Activated CD8-positive, alpha-beta T cell treated with anti-CD3 and anti-CD28 coated beads for 36 hours (primary cell): ENCODE measurements at places on chromosomes 12 and 14. TPM values are rescaled to one million over a fixed set of nuclear protein-coding genes. Genes with fewer than 3 reads are reported as not detected.

DNA sequence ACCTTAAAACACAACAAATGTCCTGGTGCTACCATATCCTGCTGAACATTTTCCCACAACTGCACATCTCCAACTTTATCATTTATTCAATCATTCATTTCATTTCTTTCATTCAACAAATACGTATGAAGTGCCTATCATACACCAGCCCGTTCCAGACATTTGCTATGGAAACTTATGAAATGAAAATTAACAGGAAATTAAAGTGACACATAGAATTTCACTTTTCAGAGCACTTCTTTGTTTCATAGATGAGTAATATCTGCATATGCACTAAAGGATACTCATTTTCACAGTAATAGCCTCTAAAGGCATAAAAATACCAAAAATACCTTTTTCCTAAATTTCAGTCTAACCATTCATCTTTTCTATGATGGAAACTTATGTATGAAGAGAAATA lies 12.6 kb downstream of the CNIH1 start:
- no peak overlapping the region for H3K4me3 ChIP-seq
- H3K27ac ChIP-seq = peak overlapping the region; percentile 53
- DNase-seq = no peak

The DBX2 gene
- not detected for total RNA-seq

The TPH2 gene
- total RNA-seq = not detected

DNA sequence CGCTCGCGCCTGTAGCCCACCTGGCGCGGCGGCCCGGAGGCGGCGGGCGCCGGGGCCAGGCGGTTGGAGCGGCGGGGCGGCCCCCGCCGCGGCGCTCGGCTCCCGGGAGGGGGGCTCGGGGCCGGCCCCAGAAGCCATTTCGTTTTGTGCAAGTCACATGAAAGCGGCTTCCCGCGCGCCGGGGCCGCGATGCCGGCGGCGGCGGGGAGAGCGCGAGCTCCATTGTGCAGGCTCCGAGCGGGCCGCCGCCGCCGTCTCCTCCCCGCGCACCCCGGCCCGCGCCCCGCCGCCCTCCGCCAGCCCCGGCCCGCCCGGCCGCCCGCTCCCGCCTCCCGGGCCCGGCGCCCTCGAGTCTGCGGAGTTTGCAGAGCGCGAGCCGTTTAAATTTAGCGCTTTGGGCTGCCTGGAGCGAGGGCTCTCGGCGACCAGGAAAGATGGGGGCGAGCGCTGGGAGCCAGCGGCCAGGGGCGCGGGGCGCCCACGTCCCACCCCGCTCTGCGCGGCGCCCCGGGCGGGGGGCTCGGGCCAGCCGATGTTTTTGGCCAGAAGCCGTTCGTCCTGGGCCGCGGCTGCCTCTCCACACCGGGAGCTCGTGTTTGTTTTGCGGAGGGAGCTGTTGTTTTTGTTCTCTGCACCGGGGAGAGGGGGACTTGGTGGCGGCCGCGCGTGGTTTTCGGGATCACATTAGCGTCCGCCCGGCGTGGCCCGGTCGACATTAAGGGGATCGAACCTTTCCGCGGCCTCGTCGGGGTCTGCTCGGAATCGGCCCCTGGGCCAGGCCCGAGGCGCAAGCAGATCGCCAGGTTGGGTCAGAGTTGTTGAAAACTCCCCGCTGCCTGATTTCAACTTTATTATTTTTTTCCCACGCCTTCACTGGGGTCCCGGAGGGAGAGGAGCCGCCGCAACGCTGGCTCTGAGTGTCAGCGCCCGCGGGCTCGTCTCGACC lies 982 bp downstream of the BCL7A start:
- peak overlapping the region; percentile 72 for H3K27ac ChIP-seq
- H3K27me3 ChIP-seq = peaks cover 13% of the 10 kb centered on the region
- DNase-seq = peak; percentile 51
- H3K36me3 ChIP-seq = peaks cover 2% of the 10 kb centered on the region
- H3K4me3 ChIP-seq = peak overlapping the region; percentile 80
- H3K4me1 ChIP-seq = peaks cover 11% of the 10 kb centered on the region

DNA sequence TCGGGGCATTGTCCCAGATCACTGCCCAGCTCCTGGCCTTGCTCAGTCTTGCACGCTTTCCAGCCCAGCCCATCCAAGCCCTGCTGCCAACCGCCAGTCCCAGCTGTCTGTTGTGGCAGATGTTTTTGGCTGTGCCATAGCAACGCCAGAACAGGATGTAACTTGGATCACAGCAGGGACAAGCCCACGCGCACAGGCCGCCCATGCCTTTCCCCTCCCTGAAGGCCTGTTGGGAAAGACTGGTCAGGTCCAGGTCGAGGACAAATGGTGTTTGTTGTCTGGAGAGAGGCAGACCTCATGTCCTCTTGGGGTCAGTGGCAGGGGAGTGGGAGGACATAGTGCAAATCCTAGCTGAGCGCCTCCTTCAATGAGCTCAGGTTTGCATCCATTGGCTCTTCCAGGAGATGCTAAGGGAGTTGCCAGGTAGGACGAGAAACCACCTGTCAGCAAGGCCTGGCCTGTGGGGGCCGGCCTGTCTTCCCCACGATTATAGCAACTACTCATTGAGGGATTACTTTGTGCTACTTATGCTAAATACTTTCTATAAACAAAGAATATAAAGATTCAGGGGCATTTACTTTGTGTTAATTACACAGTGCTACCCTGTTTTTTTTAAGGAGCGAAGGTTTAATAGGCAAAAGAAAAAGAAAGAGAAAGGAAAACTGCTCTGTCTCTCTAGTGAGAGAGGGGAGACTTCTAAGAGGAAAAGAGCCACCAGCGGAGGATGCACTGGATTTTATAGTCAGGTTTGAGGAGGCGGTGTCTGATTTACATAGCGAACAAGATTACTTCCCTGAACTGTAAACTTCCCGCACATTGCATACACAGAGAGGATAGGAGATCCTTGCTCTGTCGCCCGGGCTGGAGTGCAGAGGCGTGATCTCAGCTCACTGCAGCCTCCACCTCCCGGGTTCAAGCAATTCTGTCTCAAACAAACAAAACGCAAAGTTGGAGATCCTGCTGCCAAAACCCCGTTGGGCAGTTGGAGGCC lies 42.8 kb upstream of the CORO1C start:
- H3K27me3 ChIP-seq = peaks cover 2% of the 10 kb centered on the region
- no peak overlapping the region for H3K4me3 ChIP-seq
- no peak overlapping the region for H3K27ac ChIP-seq
- H3K36me3 ChIP-seq = no peaks in the 10 kb centered on the region
- no peak for DNase-seq

The CBLN3 gene
- total RNA-seq = 2.9 TPM

The AQP6 gene
- total RNA-seq = not detected

- DNase-seq = no peak
- no peaks in the 10 kb centered on the region for H3K4me1 ChIP-seq
- no peak overlapping the region for H3K4me3 ChIP-seq
- no peaks in the 10 kb centered on the region for H3K36me3 ChIP-seq
Observed at GRCh38 chr12:100908501-100908900, 113.9 kb downstream of the ANO4 start.

DNA sequence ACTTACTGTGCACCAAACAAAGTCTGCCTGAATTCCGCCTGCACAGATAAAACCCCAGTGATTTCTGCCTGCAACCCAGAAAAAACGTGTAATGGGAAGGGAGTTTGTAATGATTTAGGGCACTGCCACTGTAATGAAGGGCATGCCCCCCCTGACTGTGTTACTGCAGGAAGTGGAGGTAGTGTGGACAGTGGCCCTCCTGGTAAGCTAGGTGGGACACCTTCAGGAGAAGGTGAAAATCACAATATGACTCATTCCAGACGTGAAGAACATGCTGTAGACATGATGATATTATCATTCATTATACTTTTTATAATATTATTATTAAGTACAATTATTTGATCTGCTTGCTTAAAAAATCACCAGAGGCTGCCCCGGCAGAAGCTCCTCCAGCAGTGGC lies 59.2 kb downstream of the MAPKAPK5 start:
- H3K27ac ChIP-seq = no peak overlapping the region
- no peaks in the 10 kb centered on the region for H3K4me1 ChIP-seq
- DNase-seq = no peak
- peaks cover 32% of the 10 kb centered on the region for H3K36me3 ChIP-seq
- no peak overlapping the region for H3K4me3 ChIP-seq

DNA sequence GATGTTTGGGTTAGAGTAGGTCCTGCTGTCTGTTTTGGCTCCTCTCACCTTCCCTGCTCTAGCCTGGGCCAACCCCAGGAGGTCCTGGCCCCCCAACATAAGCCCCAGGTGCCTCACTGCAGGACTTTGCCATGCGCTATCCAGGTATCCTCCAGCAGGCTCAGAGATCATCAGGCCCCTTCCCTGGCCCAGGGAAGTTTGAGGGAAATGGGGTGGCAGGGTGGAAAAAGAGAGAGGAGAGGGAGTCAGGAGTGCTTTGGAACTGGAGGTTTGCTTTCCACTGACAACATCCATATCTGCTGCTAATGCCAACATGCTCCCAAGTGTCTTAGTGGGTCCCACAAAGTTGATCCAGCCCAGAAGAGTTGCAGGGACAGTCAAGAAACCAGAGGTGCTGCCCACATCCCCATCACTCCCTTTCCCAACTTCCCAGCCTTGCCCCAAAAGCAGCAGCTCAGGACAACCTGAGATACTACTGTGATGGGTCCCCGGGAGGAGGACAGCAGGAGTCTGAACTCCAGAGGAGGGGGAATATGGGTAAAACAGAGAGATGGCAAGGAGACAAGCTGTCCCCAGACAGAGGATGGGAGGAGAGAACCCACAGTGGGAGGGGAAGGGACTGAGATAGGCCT lies 677 bp downstream of the TNS2 start:
- no peak overlapping the region for H3K4me3 ChIP-seq
- no peaks in the 10 kb centered on the region for H3K36me3 ChIP-seq
- no peaks in the 10 kb centered on the region for H3K27me3 ChIP-seq
- peak overlapping the region; percentile 2 for H3K27ac ChIP-seq
- peaks cover 33% of the 10 kb centered on the region for H3K4me1 ChIP-seq

GRCh38 chr14:101019990-101020710 lies 116.6 kb upstream of the RTL1 start:
- DNase-seq = no peak
- H3K27ac ChIP-seq = no peak overlapping the region
- no peak overlapping the region for H3K4me3 ChIP-seq
- no peaks in the 10 kb centered on the region for H3K36me3 ChIP-seq

DNA sequence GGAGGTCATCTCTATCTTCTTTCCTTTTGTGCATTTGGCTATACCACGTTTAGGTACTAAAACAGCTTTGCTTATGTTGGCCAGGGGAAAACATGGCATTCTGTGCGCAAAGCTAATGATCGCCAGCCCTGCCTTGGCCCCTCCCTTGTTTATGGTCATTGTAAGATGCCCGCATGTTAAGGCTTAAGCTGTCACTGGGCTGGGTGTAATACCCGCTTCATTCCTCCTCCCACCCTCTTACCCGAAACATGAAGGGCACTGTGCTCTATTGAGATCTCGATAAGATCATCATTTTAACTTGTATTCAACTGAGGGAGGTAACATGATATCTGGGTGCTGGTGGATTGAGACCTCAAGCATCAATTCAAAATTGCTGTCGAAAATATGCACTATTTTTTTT lies 34.7 kb downstream of the BRI3BP start:
- no peaks in the 10 kb centered on the region for H3K27me3 ChIP-seq
- H3K27ac ChIP-seq = no peak overlapping the region
- DNase-seq = no peak
- H3K4me1 ChIP-seq = no peaks in the 10 kb centered on the region

DNA sequence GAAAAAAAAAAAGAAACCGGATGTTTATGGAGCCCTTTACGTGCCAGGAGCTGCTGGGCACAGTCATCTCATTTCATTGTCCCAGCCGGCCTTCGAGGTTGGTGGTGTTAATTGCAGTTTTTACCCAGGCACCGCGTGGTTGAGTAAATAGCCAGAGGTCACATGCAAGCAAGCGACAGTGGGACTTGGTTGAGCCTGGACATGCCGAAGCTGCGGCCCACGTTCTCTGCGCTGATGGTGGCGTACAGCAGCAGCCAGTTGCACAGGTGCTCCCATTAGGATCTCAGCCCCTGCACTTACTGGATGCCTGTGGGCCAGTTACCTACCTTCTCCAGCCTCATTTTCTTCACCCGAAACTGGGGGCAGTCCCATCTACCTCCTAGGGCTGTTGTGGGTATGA lies 54.0 kb downstream of the TSPAN9 start:
- no peak for DNase-seq
- H3K36me3 ChIP-seq = no peaks in the 10 kb centered on the region
- H3K27me3 ChIP-seq = peaks cover 45% of the 10 kb centered on the region
- H3K4me1 ChIP-seq = peaks cover 18% of the 10 kb centered on the region
- H3K27ac ChIP-seq = no peak overlapping the region

DNA sequence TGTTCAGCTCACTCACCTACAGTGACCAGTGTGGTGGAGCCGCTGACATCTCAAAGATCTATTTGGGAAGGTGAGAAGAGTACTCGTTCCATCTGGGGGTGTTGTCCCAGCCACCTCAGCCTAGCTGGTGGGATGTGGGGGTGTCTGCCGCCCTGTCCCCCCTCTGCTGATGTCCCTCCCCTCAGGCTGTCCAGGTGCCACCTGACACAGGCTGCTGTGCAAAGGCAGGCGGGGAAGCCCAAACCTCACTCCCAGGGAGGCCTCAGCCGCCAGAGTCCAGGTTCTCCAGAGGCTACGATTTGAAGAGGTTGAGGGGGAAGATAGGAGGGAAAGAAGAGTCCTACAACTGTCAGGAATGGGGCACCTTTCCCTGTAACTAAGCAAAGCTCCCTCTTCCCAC lies 51.3 kb upstream of the FKBP4 start:
- H3K27me3 ChIP-seq = peaks cover 2% of the 10 kb centered on the region
- no peaks in the 10 kb centered on the region for H3K36me3 ChIP-seq
- H3K4me3 ChIP-seq = no peak overlapping the region
- DNase-seq = no peak
- no peaks in the 10 kb centered on the region for H3K4me1 ChIP-seq

The KRT72 gene
- total RNA-seq = 0.16 TPM

- no peaks in the 10 kb centered on the region for H3K4me1 ChIP-seq
- H3K27me3 ChIP-seq = peaks cover 14% of the 10 kb centered on the region
- no peak for DNase-seq
Observed at GRCh38 chr12:114339626-114340025, 66.3 kb downstream of the TBX5 start.

GRCh38 chr12:118472940-118473339 lies 96.6 kb downstream of the SUDS3 start:
- H3K27ac ChIP-seq = no peak overlapping the region
- no peaks in the 10 kb centered on the region for H3K36me3 ChIP-seq
- H3K27me3 ChIP-seq = peaks cover 6% of the 10 kb centered on the region
- H3K4me1 ChIP-seq = no peaks in the 10 kb centered on the region
- no peak for DNase-seq

GRCh38 chr12:124757329-124757728 lies 106.3 kb downstream of the SCARB1 start:
- DNase-seq = no peak
- H3K27me3 ChIP-seq = peaks cover 5% of the 10 kb centered on the region
- peaks cover 29% of the 10 kb centered on the region for H3K4me1 ChIP-seq
- no peak overlapping the region for H3K27ac ChIP-seq

- H3K4me1 ChIP-seq = peaks cover 97% of the 10 kb centered on the region
- peak overlapping the region; percentile 57 for H3K4me3 ChIP-seq
- H3K36me3 ChIP-seq = peaks cover 14% of the 10 kb centered on the region
- peak overlapping the region; percentile 93 for H3K27ac ChIP-seq
- H3K27me3 ChIP-seq = no peaks in the 10 kb centered on the region
- peak; percentile 71 for DNase-seq
Observed at GRCh38 chr14:98173305-98173704, 1098.7 kb downstream of the BCL11B start.

DNA sequence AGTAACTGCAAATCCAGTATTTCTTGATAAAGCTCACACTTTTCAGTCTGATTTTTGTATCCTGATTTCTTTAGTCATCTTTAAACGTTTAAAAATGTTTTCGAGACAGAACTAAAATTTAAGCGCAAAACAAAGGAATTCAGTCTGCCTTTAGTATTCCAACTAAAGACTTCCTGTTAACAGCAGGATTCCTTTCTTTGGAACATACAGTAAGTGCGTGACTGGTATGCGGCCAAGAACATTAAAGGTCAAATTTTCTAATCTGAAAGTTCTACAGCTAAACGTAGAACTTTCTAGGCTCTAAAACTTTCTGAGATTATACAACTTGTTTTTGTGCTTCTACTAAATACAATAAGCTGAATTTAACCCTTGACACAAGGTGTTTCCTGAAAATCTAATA lies 9.9 kb downstream of the SAV1 start:
- no peaks in the 10 kb centered on the region for H3K27me3 ChIP-seq
- no peak for DNase-seq
- H3K36me3 ChIP-seq = peaks cover 12% of the 10 kb centered on the region
